ENCODE measurements at places on chromosomes 6 and 20. TPM values are rescaled to one million over a fixed set of nuclear protein-coding genes. Genes with fewer than 3 reads are reported as not detected.

The DDX43 gene
- total RNA-seq = 0.27 TPM

The OTOR gene
- not detected for total RNA-seq

The TMEM14A gene
- 1.5 TPM for total RNA-seq

The PHACTR1 gene
- total RNA-seq = 3.0 TPM

The PMEPA1 gene
- 15.7 TPM for total RNA-seq

The CPNE5 gene
- total RNA-seq = 0.41 TPM
